Hair follicle dermal papilla cell (primary cell): ENCODE measurements at places on chromosomes 16 and 17. TPM values are rescaled to one million over a fixed set of nuclear protein-coding genes. Genes with fewer than 3 reads are reported as not detected.

Gene ASB16
- total RNA-seq, result not detected in 2 replicates

Gene KRT12
- not detected in 2 replicates for total RNA-seq

Gene SSTR5
- total RNA-seq, result not detected in 2 replicates

Gene DHODH
- total RNA-seq, result 3.2 and 3.3 TPM in 2 replicates

Gene GAST
- total RNA-seq, result not detected in 2 replicates

Gene PPP1R1B
- not detected in 2 replicates for total RNA-seq

Gene CDRT15
- total RNA-seq, result not detected in 2 replicates

Gene HBM
- total RNA-seq, result not detected in 2 replicates

Gene CES5A
- not detected in 2 replicates for total RNA-seq
